NCI-H187 treated with DMSO at 0.1 percent for 48 hours (cell line): ENCODE measurements at places on chromosomes 4 and X.

- no peak for DNase-seq
Observed at GRCh38 chr4:166012129-166013030, 139.3 kb downstream of the TLL1 start.

- no peak for DNase-seq
Observed at GRCh38 chrX:18676470-18676869, 4.6 kb upstream of the RS1 start.

DNA sequence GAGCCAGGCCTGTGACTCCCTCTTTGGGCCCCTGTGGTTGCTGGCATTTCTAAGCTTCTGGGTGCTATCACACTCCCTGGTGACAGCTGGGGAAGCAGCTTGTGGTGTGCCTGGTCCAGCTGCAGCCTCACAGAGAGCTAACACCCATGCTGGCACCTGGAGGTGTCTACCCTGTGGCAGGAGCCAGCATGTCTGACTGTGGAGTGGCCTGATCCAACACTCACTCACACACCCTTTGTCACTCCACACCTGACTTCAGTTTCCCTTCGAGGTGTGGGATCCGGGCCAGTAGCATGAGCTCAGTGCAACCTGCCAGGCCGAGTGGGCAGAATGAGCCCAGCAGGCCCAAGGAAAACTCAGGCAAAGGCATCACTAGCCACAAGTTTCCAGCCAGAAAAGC, 67.5 kb downstream of the TECRL start:
- DNase-seq, result no peak

DNA sequence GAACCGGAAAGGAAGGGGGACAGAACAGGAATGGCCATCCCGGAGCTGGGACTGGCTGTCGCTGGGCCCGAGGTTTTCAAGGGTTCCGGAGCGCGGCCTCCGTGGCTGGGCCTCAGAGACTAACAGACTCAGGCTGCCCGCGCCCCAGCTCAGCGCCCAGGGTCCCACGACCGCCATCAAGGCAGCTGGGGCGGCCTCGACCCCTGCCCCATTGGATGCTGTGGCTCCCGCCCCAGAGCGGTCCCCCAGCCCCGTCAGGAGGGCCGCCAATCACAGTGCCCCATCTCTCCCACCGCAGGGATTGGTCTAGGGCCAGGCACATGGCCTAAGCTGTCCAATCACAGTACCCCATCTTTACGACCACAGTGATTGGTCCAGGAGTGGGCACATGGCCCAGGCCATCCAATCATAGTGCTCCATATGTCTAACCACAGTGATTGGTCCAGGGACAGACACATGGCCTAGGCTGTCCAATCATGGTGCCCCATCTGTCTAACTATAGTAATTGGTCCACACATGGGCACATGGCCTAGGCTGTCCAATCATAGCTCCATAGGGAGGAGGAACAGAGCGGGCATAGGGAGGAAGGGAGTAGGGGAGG, 105.3 kb upstream of the NKX1-1 start:
- no peak for DNase-seq

DNA sequence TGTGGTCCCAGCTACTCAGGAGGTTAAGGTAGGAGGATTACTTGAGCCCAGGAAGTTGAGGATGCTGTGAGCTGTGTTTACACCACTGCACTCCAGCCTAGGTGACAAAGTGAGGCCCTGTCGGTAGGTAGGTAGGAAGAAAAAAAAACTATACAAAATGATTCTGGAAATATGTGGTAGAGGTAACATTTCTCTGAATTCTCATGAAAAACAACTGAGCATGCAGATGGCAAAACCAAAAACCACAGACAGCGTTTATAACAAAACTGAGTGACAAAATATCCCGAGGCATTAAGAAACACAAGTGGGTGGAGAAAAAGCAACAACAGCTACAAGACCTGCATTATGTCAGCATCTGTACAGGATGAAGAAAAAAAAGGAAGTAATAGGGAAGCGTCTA, 211.7 kb downstream of the DLG3 start:
- no peak for DNase-seq

DNA sequence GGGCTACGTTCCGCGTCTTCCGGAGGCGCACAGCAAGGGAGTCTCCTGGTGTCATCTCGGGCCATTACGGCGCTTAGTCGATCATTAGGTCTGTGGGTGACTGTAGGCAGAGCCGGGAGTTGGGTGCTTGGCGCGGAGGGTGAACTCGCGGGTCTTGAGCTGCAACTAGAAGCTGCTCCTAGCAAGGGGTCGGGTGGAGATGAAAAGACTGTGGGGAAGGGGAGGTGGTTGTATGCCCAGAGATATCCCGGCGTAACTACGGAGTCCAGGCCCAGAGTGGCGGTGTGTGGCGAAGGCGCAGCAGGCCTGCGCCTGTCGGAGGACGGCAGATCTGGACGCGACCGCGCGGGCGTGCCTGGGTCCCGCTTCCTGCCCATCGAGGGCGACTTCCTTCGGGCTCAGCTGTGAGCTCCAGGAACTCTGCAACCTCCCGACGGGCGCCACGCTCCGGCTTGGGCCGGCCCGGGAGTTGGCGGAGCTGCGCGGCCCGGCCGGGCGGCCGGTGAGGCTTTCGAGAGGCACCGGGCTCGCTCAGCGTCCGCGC, 2.7 kb upstream of the NKX3-2 start:
- DNase-seq, result no peak

DNA sequence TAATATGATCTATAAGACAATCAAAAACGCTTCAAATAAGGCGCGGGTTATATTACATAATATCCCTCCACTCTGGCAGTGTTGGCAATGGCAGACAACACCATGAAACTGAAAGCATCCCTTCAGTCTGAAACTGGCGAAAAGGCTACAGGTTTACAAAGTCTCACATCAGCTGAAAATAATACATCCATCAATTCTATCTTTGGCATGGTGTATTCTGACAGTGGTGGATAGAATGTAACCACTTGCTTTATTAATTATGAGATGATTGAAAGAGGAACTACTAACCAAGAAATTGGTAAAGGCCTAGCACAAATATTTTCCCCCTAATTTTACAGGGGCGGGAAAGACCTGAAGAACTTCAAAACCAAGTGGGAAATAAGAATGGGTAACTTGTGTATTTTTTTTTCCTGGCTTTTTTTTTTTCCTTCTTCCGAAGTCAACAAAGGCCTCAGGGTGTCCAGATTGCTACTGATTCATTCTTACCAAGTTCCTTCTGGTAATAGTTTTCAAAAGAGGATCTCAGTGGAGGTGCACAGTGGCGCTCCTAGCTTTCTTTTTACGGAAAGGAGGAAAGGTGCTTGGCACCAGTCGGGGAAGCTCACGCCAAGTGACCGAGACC, 728 bp downstream of the UBA6 start:
- no peak for DNase-seq
